ENCODE measurements at places on chromosomes 2 and 18.

- H3K27ac ChIP-seq: peak overlapping the region; percentile 95
- DNase-seq: no peak
- peak overlapping the region; percentile 71 for H3K4me3 ChIP-seq
- H3K4me1 ChIP-seq: peaks cover 75% of the 10 kb centered on the region
- peaks cover 44% of the 10 kb centered on the region for H3K36me3 ChIP-seq
These were observed 27.6 kb downstream of the INPP5D start for GRCh38 chr2:233087713-233088112.

GRCh38 chr2:11305958-11306357 is 38.5 kb downstream of the ROCK2 start:
- DNase-seq: no peak
- H3K27me3 ChIP-seq: no peaks in the 10 kb centered on the region
- H3K4me1 ChIP-seq: peaks cover 3% of the 10 kb centered on the region
- no peak overlapping the region for H3K4me3 ChIP-seq
- no peaks in the 10 kb centered on the region for H3K36me3 ChIP-seq

GRCh38 chr2:38653715-38654527 is 12.0 kb upstream of the GALM start:
- H3K36me3 ChIP-seq: no peaks in the 10 kb centered on the region
- H3K27ac ChIP-seq: no peak overlapping the region
- H3K4me3 ChIP-seq: no peak overlapping the region
- H3K4me1 ChIP-seq: peaks cover 8% of the 10 kb centered on the region
- no peak for DNase-seq
- H3K27me3 ChIP-seq: peaks cover 3% of the 10 kb centered on the region

DNA sequence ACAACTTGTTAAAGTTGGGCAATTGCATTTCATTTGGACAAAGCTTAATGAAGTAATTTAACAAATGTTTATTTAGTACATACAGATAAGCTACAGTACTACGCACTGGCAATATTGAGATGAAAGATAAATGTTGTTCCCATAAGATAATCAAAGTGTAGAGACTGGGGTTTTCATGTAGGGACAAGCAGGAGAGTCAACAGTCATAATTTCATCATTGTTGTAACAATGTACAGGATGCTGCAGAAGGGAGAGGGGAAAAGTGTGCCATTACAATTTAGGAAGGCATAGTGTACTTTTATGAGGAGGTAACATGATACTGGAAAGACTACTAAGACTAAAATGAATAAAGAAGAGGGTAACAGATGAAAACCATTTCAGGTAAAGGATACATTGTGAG is 441.6 kb downstream of the ERBB4 start:
- no peaks in the 10 kb centered on the region for H3K27me3 ChIP-seq
- no peak overlapping the region for H3K27ac ChIP-seq
- H3K4me3 ChIP-seq: no peak overlapping the region
- H3K4me1 ChIP-seq: no peaks in the 10 kb centered on the region

- peak overlapping the region; percentile 29 for H3K27ac ChIP-seq
- H3K4me1 ChIP-seq: peaks cover 15% of the 10 kb centered on the region
- peaks cover 29% of the 10 kb centered on the region for H3K27me3 ChIP-seq
- peaks cover 1% of the 10 kb centered on the region for H3K36me3 ChIP-seq
- no peak for DNase-seq
These were observed 8.3 kb downstream of the DLX1 start for GRCh38 chr2:172093416-172094293.

DNA sequence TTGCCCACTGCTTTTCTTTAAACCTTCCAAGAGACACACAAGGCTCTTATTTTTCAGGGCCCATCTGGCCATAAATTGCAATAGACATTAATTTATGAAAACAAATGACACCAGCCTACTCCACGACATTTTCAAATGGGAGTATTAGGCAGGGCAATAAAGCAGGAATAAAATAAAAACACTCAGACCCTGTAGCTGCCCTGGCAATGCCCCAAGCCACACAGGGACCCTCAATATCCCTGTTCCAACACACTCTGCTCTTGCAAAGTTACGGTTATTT is 550.8 kb upstream of the TNP1 start:
- H3K4me3 ChIP-seq: no peak overlapping the region
- no peak overlapping the region for H3K27ac ChIP-seq
- H3K4me1 ChIP-seq: no peaks in the 10 kb centered on the region
- H3K36me3 ChIP-seq: peaks cover 2% of the 10 kb centered on the region

DNA sequence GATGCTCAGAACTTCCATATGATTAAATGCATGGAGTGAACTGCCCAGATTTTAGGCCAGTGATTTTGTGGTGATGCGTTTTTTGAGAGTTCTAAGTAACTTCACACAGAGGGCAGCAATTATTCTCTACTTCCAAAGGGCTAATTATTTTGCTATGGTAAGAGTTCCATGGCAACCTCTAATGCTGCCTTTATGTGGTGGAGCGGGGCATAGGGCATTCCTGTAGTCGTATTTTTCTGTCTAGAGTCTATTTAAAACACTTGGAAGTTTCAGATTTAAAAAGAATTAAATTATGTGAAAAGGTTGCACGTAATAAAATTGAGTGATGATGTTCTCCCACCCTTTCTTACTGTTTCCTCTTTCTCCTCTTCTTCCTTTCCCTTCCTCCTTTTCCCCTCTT is 63.9 kb upstream of the EML6 start:
- no peak overlapping the region for H3K4me3 ChIP-seq
- peak overlapping the region; percentile 87 for H3K27ac ChIP-seq
- DNase-seq: no peak
- H3K36me3 ChIP-seq: peaks cover 42% of the 10 kb centered on the region

DNA sequence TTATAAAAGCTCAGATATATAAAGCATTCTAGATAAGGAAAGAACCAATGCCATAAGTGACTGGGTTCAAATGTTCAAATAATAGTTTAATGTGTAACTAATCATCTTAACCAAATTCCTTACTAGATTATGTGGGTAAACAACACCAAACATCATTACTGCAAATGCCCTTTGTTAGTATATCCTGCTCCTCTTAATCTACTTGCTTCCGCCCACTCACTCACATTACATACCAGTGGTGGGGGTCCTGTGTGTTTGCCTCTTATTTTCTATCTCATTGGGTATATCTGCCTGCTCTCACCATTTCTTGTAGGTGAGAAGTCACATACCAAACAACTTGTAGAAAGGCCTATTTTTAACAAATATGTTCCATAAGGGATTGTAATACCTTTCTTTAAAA is 562.1 kb downstream of the NRXN1 start:
- H3K4me3 ChIP-seq: no peak overlapping the region
- H3K4me1 ChIP-seq: no peaks in the 10 kb centered on the region
- no peaks in the 10 kb centered on the region for H3K36me3 ChIP-seq
- no peak for DNase-seq
- H3K27ac ChIP-seq: no peak overlapping the region

- H3K36me3 ChIP-seq: no peaks in the 10 kb centered on the region
- H3K4me1 ChIP-seq: no peaks in the 10 kb centered on the region
- no peak overlapping the region for H3K4me3 ChIP-seq
- no peak overlapping the region for H3K27ac ChIP-seq
- peaks cover 4% of the 10 kb centered on the region for H3K27me3 ChIP-seq
- DNase-seq: no peak
These were observed 118.2 kb downstream of the ZNF521 start for GRCh38 chr18:25233528-25234321.

DNA sequence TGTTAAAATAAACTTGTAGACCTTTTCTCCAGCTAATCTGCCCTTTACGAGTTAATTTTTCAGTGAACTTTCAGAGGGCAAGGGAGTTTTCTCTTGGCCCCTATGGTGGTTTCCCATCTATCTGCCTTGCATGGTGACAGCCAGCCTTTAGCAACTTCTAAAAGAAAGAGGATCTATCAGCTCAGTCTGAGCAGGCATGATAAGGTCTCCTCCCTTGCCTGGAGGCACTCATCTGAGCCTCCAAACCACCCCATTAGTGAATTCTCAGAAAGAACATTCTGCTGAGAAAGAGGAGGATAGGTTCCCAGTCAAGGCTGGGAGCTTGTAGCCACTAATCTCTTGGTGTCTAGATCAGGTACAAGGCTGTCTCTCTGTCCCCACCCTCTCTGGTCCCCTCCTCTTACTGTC is 10.7 kb upstream of the GYPC start:
- peak overlapping the region; percentile 73 for H3K27ac ChIP-seq
- H3K27me3 ChIP-seq: no peaks in the 10 kb centered on the region
- no peak overlapping the region for H3K4me3 ChIP-seq
- no peak for DNase-seq

- no peaks in the 10 kb centered on the region for H3K36me3 ChIP-seq
- DNase-seq: no peak
These were observed 349.4 kb downstream of the SLC4A3 start for GRCh38 chr2:219976871-219977270.

DNA sequence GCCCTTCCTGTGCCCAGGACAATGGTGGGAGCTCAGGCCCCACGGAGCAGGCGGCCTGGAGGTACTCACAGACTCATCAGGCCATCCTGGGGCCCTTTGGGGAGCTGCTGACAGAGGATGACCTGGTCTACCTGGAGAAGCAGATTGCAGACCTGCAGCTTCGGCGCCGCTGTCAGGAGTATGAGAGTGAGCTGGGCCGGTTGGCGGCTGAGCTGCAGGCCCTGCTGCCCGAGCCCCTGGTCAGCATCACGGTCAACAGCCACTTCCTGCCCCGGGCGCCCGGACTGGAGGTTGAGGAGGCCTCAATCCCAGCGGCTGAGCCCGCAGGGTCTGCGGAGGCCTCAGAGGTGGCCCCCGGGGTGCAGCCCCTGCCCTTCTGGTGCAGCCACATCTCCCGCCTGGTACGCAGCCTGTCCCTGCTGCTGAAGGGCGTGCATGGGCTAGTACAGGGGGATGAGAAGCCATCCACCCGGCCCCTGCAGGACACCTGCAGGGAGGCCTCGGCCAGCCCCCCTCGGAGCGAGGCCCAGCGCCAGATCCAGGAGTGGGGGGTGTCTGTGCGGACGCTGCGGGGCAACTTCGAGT is 8.3 kb upstream of the KLHL30 start:
- no peak overlapping the region for H3K4me3 ChIP-seq
- H3K36me3 ChIP-seq: no peaks in the 10 kb centered on the region
- no peak for DNase-seq
- no peaks in the 10 kb centered on the region for H3K4me1 ChIP-seq

GRCh38 chr2:16044946-16045456 is 104.7 kb downstream of the MYCN start:
- no peak overlapping the region for H3K27ac ChIP-seq
- H3K36me3 ChIP-seq: no peaks in the 10 kb centered on the region
- H3K4me3 ChIP-seq: no peak overlapping the region
- no peaks in the 10 kb centered on the region for H3K4me1 ChIP-seq
- peaks cover 7% of the 10 kb centered on the region for H3K27me3 ChIP-seq
- DNase-seq: no peak

DNA sequence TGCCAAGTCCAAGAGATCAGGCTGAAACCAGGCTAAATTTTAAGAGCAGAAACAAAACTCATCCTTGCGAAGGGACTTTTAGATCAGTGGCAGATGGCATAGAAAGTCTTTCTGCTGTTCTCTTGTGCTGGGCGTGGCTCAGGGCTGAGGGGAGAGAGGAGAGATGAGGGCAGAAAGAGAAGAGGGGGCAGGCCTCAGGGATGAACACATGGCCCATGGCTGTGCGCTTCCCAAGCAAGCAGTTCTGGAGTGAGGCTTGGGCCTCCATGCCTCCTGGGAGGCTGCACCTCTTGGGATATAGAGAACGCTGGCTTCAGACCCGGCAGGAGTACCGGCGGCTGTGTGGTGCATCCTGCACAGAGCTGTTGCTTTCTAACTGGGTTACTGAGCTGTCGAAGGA is 41.0 kb downstream of the HPCAL1 start:
- H3K27me3 ChIP-seq: no peaks in the 10 kb centered on the region
- H3K4me1 ChIP-seq: peaks cover 38% of the 10 kb centered on the region
- H3K27ac ChIP-seq: peak overlapping the region; percentile 29
- H3K4me3 ChIP-seq: no peak overlapping the region
- DNase-seq: no peak

GRCh38 chr2:69762513-69763494 is 20.9 kb downstream of the ANXA4 start:
- H3K4me3 ChIP-seq: no peak overlapping the region
- H3K36me3 ChIP-seq: peaks cover 6% of the 10 kb centered on the region
- peaks cover 23% of the 10 kb centered on the region for H3K4me1 ChIP-seq
- H3K27me3 ChIP-seq: no peaks in the 10 kb centered on the region
- H3K27ac ChIP-seq: no peak overlapping the region

GRCh38 chr2:121234791-121235190 is 50.2 kb downstream of the TFCP2L1 start:
- no peak for DNase-seq
- no peaks in the 10 kb centered on the region for H3K27me3 ChIP-seq
- H3K4me3 ChIP-seq: no peak overlapping the region
- no peak overlapping the region for H3K27ac ChIP-seq
- H3K4me1 ChIP-seq: no peaks in the 10 kb centered on the region
- peaks cover 4% of the 10 kb centered on the region for H3K36me3 ChIP-seq

DNA sequence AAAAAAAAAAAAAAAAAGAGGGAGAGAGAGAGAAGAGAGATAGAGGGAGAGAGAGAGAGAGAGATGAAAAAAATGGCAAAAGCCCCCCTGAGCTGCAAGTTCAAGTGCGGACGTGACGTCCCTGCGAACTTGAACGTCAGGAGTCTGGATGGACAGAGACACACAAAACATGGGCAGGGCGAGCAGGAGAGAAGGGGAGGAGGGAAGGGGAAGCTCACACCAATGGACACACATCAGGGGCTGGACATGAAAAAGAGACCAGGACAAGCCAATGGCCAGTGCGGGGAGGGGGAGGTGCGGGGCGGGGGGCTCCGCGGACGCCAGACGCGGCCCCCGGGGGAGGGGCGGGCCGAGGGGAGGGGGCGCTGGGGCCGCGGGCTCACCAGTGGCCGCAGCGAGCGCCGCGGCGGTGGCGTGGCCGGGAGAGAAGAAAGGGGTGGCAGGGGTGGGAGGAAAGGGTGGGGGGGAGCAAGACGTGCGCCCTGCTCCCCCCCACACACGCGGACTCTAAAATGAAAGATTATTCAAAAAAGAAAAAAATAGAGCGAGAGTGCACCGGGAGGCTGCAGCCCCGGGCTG is at the start of gene BCL11A:
TSS of gene BCL11A (minus strand) at position 160 of the 579 bp plus-strand sequence. CDS start 384 bp downstream, outside the sequence.
- H3K4me1 ChIP-seq: peaks cover 8% of the 10 kb centered on the region
- DNase-seq: peak; percentile 44
- no peaks in the 10 kb centered on the region for H3K27me3 ChIP-seq
- H3K27ac ChIP-seq: peak within 1 kb of the TSS; percentile 92
- peak within 1 kb of the TSS; percentile 100 for H3K4me3 ChIP-seq

- no peaks in the 10 kb centered on the region for H3K4me1 ChIP-seq
- H3K36me3 ChIP-seq: no peaks in the 10 kb centered on the region
- H3K4me3 ChIP-seq: no peak overlapping the region
- DNase-seq: no peak
- H3K27me3 ChIP-seq: peaks cover 13% of the 10 kb centered on the region
- no peak overlapping the region for H3K27ac ChIP-seq
These were observed 15.5 kb upstream of the SRBD1 start for GRCh38 chr2:45626387-45627221.

DNA sequence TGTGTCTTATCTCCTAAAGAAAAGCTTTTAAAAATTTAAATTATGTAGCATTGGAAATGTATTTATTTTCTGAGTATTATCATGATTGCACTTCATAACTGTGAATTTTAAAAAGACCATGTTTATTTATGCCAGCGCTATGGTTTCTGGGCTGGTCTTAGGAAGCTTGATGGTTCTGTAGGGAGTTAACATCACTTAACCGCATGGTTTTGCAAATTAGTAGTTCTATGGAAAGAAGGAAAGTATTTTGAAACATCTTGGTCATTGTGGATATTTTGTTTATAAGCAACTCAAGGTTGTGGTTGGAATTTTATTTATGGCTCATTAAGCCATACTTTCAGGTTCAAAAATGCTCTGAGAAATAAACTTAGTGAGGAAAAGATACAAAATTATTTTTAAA is 549.4 kb downstream of the STK39 start:
- H3K4me1 ChIP-seq: no peaks in the 10 kb centered on the region
- no peak for DNase-seq
- no peak overlapping the region for H3K4me3 ChIP-seq

- no peak overlapping the region for H3K27ac ChIP-seq
- no peaks in the 10 kb centered on the region for H3K4me1 ChIP-seq
- H3K4me3 ChIP-seq: no peak overlapping the region
These were observed 41.7 kb downstream of the RAB3GAP1 start for GRCh38 chr2:135093670-135094330.
